Pancreas (tissue), 10 donors: ENCODE measurements at places on chromosomes 3 and 15. TPM values are rescaled to one million over a fixed set of nuclear protein-coding genes. Genes with fewer than 3 reads are reported as not detected.

Gene GXYLT2
- 0.19 TPM for polyA plus RNA-seq

- no peak for DNase-seq
- H3K4me1 ChIP-seq, result no peaks in the 10 kb centered on the region
- H3K4me3 ChIP-seq, result no peak overlapping the region
- H3K27ac ChIP-seq, result no peak overlapping the region
- no peaks in the 10 kb centered on the region for H3K36me3 ChIP-seq
- no peaks in the 10 kb centered on the region for H3K27me3 ChIP-seq
These were observed 42.3 kb upstream of the CORO2B start for GRCh38 chr15:68536331-68537095.

Gene PCCB
- polyA plus RNA-seq, result 11.7 TPM

DNA sequence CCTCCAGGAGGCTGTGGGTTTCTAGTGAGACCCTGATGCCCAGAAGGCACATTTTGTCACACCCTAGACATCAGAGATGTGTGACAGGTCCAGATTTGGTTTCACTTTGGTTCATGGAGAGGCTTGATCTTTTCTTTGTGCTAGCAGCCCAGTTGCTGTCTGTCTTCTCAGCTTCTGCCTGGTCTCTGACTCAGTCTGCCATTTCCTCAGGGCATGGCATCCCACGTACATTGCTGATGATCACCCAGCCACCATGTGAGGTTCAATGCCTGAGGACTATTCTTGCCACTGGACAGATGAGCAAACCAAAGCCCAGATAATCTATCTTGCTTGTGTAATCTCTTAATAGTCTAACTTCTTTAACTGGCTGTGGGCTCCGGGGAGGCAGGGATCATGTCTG, 144.9 kb upstream of the MRPS22 start:
- H3K27me3 ChIP-seq, result no peaks in the 10 kb centered on the region
- H3K36me3 ChIP-seq, result no peaks in the 10 kb centered on the region
- no peak overlapping the region for H3K27ac ChIP-seq
- DNase-seq, result no peak

DNA sequence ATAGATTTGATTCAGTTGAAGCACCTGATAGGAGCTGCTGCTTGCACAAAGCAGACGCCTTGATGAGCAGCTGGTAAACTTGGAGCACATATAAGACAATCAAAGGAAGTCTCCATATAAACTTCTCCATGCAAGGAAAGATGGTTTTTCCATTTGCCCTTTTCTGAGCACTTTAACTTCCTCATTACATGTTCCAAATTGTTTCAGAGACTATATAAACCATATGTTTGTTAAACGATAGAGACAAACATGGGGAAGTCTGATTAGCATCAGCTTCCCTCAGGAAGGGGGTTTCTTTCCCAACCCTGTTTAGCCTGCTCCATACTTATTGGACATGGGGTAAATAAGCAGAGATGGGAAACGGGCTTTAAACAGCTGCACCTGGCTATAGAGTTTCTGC, 88.0 kb downstream of the DHX36 start:
- H3K36me3 ChIP-seq, result no peaks in the 10 kb centered on the region
- no peak for DNase-seq
- H3K4me1 ChIP-seq, result no peaks in the 10 kb centered on the region
- H3K27me3 ChIP-seq, result no peaks in the 10 kb centered on the region
- no peak overlapping the region for H3K4me3 ChIP-seq
